ENCODE measurements at places on chromosomes 11 and 22.
A peak's percentile ranks its signal among the peaks of the same experiment; 100 is the strongest.

DNA sequence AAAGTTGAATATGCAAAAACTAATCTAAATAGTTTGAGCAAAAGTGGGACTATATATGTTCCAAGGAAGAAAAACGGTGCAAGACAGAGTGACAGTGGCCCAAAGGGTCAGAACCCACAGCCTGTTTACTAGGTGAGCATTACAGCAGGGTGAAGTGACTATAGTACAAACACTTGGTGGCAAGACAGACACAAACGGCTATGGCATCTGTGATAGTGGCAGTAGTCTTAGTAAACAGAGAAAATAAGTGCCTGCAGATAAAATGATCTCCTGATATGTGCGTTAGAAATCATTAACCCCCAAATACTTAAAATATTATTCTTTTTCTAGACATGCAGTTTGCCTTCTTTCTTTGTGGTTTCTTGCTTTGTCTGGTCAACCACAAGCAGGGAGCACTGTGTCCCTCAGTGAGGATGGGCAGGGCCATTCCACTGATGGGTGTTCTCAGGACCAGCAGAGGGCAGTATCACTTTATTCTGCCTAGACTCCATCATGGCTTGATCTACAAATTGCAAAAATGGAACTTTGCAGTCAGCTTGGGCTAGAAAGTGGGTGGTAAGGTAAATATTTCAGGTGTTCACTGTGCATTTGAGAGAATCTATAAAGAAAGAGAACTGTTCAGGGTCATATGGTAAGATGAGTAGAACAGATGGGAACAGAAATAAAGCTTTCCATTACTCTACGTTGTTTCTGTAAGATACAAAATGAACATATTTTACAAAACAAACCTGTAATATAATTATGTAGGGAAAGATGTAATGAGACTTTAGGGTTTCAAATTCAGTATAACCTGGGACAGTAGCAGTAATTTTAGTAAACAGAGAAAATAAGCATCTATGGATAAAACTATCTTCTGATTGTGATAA, 198.2 kb downstream of the SWAP70 start:
- DNase-seq = peak; percentile 68

DNA sequence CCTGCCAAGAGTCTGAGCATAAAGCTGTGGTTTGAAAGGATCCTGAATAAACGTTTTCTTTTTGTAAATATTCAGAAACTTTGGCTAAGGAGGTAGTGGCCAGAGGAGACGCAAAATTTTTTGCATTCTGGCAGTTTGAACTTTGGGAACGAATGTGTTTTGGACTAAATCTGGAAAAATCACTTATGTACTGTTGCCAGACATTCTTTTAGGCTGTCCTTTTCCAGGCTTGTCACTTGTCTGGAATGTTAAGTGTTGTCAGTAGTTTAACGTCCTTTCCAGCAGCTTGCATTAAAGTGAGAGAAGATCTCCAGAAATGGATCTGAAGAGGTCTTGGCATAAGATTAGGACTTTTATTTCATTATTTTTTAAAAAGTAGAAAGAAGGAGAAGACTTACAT, 18.5 kb downstream of the SPECC1L start:
- no peak for DNase-seq

- no peak for DNase-seq
Measured at GRCh38 chr11:65113361-65113756, 1.7 kb downstream of the TM7SF2 start.

GRCh38 chr22:45548991-45549761, 46.5 kb downstream of the FBLN1 start:
- peak; percentile 82 for DNase-seq

DNA sequence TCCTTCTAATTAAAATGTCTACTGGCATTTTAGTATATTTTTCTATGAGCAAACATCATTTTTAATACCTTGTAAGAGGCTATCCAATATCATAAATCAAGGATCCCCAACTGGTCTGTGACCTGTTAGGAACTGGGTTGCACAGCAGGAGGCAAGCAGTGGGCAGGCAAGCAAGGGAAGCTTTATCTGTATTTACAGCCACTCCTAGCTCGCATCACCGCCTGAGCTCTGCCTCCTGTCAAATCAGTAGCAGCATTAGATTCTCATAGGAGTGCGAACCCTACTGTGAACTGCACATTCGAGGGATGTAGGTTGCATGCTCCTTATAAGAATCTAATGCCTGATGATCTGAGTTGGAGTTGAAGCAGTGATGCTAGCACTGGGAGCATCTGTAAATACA, 70.2 kb upstream of the CREB3L1 start:
- no peak for DNase-seq

GRCh38 chr11:72741849-72742512, 10.2 kb downstream of the ARAP1 start:
- DNase-seq = peak; percentile 58

- peak; percentile 75 for DNase-seq
Measured at GRCh38 chr11:11931461-11932055, 76.9 kb downstream of the DKK3 start.

- no peak for DNase-seq
Measured at GRCh38 chr11:68256331-68256741, 15.4 kb downstream of the C11orf24 start.

DNA sequence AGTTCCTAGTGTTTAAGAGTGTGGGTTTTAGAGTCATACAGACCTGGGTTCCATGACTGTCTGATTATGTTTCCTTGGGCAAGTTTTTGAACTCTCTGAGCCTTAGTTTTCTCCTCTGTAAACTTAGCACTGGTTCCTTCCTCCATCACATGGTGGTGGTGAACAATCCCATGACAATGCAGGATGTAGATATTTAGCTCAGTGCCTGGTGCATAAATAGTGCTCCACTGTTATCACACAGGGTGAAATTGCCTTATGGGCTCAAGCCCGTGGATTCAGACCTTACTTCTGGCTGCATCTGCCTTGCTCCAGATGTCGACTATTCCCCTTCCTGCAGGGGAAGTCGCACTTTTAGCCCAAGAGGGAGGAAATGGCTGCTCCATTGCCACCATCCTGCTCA, 62.7 kb downstream of the LDLRAD3 start:
- DNase-seq = no peak

GRCh38 chr22:25202290-25202921, 2.7 kb downstream of the CRYBB3 start:
- peak; percentile 77 for DNase-seq

DNA sequence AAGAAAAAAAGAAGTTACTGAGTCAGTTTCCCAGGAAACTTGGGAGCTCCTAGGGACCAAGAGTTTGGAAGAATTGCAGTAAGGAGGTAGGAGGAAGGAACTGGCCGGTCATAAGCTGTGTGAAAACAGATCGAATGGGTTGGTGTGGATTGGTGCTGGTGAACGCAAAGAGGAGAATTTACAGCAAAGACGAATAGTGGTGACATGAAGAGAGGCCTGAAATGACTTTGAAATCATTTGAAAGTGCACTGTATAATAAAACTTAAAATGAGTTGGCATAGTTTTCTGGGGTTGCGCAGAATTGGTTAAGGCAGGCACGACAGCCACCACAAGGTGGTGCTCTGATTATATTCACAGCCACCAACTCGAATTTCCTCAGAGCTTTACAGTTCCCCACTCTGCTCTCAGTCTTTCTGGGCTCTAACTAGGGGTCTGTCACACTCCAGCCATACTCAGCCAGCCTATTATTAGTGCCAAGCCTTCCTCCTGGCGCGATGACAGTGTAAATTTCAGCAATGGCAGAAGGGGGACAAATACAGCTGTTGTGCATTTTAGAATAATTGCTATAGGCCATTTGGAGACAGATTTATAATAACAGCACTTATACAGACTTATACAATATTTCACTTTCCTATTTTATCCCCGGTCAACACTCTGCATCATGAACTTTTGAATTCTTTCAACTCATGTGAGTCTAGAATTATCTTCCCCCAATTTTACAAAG, 8.3 kb upstream of the HTR3B start:
- peak; percentile 63 for DNase-seq

- no peak for DNase-seq
Measured at GRCh38 chr11:116611998-116612620, 160.7 kb downstream of the BUD13 start.

GRCh38 chr11:1817511-1817910, 17.3 kb upstream of the SYT8 start:
- DNase-seq = no peak

DNA sequence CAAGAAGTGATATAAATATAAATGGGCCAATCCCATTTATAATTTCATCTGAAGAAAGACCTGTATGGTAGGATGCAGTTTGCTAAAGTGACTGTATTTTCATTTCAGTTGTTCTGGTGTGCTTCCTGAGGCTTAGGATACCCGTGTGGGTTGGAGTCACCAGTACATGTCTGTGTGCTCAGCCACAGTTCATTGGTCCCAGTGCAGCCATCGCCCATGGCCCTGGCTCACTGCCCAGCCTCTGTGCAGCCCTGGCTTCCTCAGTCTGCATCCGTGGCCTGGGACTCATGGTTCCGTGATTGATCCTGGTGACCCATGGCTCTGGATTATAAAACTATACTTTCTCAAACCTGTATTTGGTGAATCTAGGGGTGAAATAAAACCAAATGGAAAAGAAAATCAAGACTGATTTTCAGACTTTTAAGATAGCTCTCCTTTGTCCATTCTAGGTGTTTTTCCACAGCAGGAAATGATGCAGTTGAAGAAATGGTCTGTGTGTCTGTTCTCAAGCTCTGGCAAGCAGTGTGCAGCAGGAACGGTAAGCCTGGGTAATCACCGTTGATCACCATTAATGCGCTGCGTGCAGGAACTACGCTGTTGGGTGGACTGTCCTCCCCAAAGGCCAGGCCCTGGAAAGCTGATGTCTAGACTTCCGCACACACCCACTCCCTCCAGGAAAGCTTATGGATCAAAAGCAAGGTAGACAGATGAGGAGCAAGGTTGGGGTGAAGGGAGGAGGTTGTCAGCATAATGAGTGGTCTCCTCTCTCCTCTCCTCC, 27.2 kb downstream of the TTC12 start:
- DNase-seq = no peak

- no peak for DNase-seq
Measured at GRCh38 chr11:82303671-82304070, 430.0 kb downstream of the FAM181B start.

GRCh38 chr11:75910426-75911145, 95.6 kb downstream of the UVRAG start:
- DNase-seq = no peak

GRCh38 chr22:25651332-25652085, 87.0 kb downstream of the GRK3 start:
- no peak for DNase-seq

GRCh38 chr22:45208993-45209838, 31.5 kb downstream of the KIAA0930 start:
- no peak for DNase-seq

DNA sequence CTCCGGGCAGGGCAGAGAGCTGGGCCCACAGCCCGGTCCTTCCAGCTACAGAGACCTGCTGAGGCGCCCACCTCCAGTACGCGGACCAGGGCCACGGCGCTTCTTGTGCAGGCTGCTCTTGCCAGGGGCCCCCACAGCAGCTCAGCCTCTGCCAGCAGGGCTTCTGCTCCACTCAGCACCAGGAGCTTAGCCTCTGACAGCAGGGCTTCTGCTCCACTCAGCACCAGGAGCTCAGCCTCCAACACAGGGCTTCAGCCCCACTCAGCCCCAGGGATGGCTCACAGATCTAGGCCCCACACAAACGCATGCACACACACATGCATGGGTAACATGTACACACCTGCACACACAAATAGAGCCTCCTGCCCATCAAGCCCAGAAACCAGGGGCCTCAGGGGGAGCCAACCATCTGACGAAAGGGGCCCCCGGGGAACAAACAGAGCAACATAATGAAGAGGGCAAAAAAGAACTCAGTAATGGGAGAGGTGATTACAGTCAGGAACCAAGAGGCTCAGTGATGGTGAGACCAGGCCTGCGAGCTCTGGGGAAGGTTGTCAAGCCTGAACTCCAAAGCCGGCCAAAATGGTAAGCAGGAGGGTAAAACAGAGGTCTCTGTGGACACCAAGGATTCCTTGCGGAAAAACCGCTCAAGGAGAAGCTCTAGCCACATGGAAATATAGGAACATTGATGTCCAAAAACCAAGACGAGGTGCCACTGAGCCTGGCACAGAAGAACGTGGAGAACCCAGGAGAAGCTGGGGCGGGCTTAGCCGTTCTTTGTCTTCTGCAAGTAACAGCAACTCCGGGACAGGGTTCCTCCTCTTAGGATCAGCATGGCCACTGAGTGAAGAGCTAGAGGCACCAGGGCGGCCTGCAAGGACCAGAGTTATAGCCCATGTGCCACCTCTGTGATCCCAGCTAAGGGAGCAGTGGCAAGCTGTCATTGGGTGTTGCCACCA, 46.5 kb downstream of the GNB1L start:
- peak; percentile 2 for DNase-seq

DNA sequence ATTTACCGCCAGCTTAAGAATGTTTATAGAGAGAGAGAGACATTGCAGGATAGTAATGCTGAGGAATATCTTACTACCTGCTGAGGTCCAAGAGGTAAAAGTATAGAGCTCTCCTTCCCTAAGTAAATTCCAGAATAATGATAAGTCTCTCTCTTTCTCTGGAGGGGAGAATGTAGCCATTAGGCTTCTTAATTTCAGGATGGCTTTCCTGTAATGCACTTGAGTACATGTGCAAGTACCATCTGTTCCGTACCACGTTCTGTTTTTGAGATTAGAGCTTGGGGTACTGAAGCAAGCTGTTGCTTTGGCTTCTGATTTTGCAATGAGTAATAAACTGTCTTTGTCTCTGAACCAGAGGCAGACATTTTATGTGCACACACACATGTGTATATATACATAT, 1314.0 kb downstream of the JRKL start:
- DNase-seq = peak; percentile 5

DNA sequence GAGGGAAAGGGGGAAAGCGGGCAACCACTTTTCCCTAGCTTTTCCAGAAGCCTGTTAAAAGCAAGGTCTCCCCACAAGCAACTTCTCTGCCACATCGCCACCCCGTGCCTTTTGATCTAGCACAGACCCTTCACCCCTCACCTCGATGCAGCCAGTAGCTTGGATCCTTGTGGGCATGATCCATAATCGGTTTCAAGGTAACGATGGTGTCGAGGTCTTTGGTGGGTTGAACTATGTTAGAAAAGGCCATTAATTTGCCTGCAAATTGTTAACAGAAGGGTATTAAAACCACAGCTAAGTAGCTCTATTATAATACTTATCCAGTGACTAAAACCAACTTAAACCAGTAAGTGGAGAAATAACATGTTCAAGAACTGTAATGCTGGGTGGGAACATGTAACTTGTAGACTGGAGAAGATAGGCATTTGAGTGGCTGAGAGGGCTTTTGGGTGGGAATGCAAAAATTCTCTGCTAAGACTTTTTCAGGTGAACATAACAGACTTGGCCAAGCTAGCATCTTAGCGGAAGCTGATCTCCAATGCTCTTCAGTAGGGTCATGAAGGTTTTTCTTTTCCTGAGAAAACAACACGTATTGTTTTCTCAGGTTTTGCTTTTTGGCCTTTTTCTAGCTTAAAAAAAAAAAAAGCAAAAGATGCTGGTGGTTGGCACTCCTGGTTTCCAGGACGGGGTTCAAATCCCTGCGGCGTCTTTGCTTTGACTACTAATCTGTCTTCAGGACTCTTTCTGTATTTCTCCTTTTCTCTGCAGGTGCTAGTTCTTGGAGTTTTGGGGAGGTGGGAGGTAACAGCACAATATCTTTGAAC, 6.8 kb downstream of the MALAT1 start:
- no peak for DNase-seq
